Sigmoid colon (tissue), 7 donors: ENCODE measurements at places on chromosomes 12 and 14. TPM values are rescaled to one million over a fixed set of nuclear protein-coding genes. Genes with fewer than 3 reads are reported as not detected.

The RPS26 gene
- total RNA-seq, result 130 TPM

DNA sequence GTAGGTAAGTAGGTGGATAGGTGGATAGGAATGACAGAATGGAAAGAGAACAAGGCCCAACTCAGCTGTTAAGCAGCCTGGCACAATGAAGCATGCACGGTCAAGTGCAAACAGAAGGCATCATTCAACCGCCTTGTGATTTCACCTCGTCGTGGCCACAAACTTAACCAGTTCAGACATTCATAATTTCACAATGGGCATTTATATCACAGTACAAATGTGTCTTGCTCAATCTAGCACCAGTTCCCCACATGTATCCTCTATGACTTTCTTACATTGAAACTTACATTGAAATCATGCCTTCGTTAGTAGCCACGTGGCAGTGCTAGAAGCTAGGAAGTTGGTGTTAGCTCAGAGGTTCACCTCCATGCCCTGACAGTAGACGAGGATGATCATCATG, 207.5 kb downstream of the ETV6 start:
- DNase-seq, result no peak

GRCh38 chr12:91327889-91328288, 145.3 kb upstream of the DCN start:
- no peak for DNase-seq

DNA sequence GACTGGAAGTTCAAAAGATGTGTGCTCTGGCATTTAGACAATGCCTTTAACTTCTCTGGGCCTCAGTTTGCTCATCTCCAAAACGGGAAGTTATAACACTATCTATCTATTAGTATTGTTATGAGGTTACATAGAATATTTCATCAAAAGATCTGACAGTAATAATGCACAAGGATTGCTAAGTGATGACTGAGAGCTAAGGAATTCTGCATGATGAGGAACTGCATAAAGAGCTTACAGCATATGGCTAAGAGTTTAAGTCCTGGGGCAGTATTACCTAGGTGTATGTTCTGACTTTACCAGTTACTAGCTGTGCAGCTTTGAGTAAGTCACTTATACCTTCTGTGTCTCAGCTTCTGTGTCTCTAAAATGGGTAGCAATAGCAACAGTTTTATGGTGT, 160.1 kb upstream of the TMPO start:
- DNase-seq, result no peak

GRCh38 chr12:21113266-21113665, 17.7 kb upstream of the SLCO1B1 start:
- DNase-seq, result no peak

GRCh38 chr14:104069541-104069940, 16.0 kb upstream of the ASPG start:
- no peak for DNase-seq

The IL31 gene
- not detected for total RNA-seq

GRCh38 chr12:47731723-47732122, 6.4 kb upstream of the ENDOU start:
- no peak for DNase-seq

The BATF gene
- 2.3 TPM for total RNA-seq
